Activated CD8-positive, alpha-beta memory T cell treated with anti-CD3 and anti-CD28 coated beads for 36 hours (primary cell): ENCODE measurements at places on chromosomes 5 and 9. TPM values are rescaled to one million over a fixed set of nuclear protein-coding genes. Genes with fewer than 3 reads are reported as not detected.

Gene HARS1
- 101 TPM for total RNA-seq

Gene ATP10B
- total RNA-seq: not detected

Gene SUSD3
- total RNA-seq: 15.7 TPM

Gene IL4
- 2.5 TPM for total RNA-seq

Gene SLIT3
- 0.50 TPM for total RNA-seq

Gene DBH
- not detected for total RNA-seq

Gene PCDHAC1
- total RNA-seq: not detected

Gene CBY3
- total RNA-seq: 0.55 TPM

Gene SMIM32
- not detected for total RNA-seq

Gene PRKAA1
- 65.1 TPM for total RNA-seq

Gene SPATA31A5
- not detected for total RNA-seq

Gene RGP1
- total RNA-seq: 17.3 TPM
